ENCODE measurements at places on chromosomes 1 and 21.

DNA sequence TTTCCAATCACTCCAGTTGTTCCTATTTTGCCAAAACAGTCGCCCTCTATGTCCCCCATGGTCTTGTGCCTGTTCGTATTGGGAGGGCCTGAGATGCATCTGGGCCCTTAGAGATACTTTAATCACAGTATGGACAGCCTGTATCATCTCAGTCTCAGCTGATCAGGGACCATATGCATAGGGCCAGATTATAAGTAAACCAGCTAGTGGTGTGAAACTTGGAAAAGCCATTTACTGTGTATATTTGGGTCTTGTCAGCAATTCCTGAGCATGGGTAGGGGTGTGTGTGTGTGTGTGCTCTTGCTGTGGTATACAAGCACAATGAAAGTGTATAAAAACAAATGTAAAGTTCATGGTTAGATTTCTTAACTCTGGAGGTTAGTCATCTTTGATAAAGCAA, 22.8 kb downstream of the SH3BGR start:
- no peak for DNase-seq

DNA sequence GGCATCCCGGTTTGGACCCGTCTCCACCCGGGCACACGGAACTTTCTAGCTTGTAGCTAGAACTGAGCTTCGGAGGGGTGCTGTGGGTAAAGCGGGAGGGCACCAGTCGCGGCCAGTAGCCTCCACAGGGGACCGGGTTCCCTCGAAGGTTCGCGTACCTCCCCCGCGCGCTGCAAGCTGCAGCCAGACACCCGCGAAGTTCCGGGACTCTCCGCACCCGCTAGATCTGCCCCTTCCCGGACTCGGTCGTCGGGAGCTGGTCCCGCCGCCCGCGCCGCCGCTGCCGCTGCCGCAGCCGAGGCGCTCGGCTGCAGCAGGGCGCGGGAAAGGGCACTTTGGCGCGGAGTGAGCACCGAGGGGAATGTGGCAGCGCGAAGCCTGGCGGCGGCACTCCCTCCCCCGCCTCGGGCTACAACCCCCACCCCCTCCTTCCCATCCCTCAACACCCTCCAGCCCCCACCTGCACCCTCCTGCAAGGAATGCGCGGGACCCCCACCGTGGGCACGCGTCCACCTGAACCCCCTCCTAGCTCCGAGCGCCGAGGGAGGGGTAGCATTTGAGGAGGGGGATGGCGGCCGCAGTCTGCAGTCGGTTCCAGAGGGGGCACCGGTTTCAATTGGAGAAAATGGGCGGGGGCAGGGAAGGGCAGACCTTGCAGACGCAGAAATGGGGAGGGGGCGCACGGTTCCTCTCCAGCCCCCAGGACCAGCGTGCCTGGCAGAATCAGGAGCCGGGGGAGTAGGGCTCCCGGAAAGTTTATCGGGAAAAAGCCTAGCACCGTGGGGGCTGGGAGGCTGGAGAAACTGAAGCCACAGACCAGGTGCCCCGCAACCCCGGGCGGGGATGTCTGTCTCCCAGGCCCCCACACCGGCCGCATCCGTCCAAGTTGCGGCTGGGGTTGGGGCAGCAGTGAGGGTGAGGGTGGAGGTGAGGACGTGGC, 968 bp downstream of the CSMD2 start:
- DNase-seq, result no peak

DNA sequence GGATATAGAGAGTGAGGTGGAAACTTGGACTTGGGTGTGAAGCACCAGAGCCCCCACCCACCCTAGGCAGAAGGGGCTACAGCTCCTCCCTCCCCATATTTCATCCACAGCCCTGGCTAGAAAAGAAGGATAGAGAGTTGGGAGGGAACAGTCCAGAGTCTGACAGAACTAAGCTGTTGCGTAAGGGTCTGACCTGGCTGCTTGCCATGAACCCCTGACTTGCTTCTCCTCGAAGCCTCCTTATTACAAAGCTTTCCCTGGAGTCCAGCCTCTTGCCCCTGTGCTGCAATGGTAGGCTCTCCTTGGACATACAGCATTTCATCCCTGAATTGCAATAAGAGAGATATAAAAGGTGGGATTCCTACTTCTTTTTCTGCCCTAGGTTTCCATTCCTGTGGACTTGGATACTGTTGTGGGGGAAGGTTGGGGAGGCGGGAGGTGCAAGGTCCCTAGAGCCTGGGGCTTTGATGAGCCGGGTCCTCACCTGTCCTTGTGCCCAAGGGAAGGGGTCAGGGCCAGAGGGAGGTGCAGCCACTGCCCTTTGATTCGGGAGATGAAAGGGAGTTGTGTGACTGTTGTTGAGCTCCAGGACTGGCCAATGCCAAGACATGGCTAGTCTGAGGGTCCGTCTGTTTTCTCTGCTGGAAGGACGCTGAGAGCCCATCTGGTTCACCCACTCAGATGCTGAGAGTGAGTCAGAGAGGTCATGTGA, 2.7 kb downstream of the RHBG start:
- DNase-seq, result no peak

GRCh38 chr1:5502311-5503194, 489.7 kb downstream of the NPHP4 start:
- no peak for DNase-seq

DNA sequence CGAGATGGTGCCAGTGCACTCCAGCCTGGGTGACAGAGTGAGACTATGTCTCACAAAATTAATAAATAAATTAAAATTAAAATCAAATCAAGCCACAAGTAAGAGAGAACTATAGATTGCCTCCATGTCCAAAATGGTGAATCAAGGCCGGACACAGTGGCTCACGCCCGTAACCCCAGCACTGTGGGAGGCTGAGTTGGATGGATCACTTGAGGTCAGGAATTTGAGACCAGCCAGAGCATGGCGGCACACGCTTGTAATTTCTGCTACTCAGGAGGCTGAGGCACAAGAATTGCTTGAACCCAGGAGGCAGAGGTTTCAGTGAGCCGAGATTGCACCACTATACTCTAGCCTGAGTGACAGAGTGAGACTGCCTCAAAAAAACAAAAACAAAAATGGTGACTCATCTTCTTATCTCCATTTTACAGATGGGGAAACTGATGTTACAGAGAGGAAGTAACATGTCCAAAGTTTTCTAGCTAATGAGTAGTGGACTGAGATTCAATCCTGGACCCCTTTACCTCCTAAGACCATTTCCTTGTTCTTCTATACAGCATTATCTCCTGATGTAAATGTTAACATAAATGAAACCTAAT, 99.0 kb upstream of the HNRNPU start:
- DNase-seq, result no peak

DNA sequence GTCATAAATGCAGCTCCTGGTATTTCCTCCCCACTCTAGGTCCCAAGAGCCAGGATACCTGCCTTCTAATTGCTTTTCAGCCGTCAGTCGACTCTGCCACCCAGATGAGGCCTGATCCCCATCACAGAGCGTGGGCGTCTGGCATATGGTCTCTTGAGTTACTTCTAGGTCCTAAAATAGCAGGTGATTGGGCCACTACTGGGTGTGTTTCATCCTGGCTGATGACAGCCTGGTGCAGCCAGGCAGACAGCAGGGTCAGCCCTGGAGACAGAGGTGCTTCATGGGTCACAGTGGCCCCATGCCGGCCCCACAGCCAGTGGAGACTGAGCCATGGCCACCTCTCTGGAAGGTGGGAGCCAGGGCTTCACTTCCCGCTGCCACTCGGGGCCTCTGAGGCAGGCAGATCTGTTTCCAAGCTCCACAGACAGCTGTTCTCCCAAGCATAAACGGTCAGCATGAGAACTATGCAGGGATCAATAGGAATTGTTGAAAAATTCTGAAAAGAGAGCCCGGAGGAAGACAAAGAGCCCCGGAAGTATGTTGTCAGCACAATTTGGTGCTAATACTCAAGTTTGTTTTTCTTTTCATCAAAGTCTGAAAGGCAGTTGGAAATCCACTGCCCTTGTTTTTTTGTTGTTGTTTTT, 83.0 kb downstream of the MAN1C1 start:
- no peak for DNase-seq

DNA sequence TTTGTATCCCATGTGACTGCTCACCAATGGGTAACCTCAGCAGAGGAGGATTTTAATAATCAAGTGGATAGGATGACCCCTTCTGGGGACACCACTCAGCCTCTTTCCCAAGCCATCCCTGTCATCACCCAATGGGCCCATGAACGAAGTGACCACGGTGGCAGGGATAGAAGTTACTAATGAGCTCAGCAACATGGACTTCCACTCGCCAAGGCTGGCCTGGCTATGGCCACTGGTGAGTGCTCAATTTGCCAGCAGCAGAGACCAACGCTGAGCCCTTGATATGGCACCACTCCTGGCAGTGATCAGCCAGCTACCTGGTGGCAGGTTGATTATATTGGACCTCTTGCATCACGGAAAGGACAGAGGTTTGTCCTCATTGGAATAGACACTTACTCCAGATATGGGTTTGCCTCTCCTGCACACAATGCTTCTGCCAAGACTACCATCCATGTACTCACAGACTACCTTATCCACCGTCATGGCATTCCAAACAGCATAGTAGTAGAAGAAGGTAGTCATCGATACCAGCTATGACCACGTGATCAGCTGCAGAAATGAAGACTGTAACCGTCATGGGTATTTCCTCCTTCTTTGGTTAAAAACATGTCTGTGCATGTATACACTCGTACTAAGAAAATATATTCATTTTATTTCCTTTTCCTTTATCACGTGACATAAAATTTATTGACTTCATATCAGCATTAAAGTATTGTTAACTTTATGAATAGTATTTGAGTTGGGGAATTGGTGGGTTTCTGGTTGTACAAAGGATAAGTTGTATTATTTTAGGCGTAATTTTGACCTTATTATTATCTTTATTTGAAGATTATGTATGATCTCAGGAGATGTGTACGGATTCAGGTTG, 562.6 kb downstream of the PTPRU start:
- no peak for DNase-seq

DNA sequence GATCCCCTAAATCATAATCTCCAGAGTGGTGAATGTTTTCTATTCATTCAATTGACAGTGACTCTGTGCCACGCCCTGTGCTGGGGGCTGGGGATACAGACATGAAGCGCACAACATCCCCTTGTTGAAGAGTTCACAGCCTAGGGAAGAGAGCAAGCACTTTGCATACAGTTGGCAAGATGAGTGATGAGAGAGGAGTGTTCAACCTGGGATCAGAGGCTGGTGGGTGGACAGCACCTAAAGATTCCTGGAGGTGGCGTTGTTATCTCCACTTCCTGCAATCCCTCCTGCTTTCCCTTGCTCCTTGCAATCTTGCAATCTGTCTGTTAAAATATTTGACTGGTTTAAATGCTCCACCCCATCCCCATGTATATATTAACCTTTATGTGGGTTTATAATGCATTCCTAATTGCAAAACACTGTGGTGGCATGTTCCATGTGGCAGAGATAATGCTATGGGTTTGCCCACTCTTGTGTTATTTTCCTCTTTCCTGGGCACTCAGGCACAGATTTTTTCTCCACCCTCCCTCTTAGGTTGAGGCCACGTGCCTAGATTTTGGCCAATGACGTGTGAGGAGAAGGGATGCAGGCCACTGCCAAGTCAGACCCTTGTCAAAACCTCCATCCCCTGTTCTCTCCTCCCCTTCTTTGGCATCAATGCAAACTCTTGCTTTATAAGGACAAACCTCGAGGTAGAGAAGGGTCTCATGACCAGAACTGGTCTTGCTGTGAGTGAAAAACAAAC, 36.2 kb upstream of the GADD45A start:
- DNase-seq, result no peak

GRCh38 chr1:155206891-155207805, 549 bp downstream of the THBS3 start:
- peak; percentile 84 for DNase-seq

DNA sequence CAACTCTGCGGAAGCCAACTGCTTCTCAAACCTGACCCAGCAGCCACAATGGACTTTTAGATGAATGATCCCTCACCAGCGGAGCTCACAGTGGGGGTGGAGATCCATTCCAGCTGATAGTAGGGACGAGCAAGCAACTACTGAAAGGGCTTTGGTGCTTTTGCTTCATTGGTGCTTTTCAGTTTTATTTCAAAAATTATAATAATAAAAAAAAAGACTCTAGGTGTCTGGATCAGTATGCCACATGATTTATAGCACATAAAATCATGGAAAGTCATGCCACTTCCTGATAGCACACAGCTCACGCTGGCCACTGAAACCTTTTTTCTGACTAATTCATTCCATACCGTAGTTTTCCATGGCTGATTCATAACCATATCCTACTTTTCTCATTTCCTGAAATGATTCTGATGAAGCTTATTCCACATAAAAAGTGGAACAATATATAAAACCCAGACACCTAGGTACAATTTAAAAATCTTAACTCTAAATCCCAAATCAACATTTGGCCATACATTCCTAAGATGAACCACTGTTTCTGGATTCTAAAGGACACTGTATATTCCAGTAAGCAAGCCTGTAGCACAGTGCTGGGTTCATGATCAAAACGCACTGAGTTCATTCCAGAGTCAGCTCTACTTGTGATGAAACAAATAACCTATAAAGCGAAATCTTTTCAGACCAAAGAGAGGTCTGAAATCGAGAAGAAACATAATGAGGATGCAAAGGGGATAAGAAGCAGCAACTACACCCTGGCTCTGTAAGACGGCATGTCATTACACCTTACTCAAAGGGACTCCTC, 41.3 kb upstream of the KCNE1 start:
- DNase-seq, result no peak

DNA sequence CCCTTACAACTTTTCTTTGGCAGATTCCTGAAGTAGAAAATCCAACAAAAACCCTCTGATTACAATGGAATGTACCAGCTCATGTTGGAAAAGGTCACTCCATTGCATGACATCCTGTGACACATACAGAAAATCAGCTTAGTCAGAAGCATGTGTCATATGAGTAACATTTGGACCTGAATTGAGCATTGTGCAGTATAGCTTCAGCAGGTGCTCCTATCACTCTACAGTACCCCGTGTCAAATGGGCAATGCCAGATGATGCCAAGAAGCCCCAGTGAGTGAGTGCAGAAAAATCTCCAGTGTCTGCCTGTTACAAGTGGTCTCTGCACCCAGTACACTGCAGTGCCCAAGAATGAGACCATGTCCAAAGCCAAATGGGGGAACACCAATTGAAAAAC, 129.7 kb upstream of the RUNX1 start:
- no peak for DNase-seq

DNA sequence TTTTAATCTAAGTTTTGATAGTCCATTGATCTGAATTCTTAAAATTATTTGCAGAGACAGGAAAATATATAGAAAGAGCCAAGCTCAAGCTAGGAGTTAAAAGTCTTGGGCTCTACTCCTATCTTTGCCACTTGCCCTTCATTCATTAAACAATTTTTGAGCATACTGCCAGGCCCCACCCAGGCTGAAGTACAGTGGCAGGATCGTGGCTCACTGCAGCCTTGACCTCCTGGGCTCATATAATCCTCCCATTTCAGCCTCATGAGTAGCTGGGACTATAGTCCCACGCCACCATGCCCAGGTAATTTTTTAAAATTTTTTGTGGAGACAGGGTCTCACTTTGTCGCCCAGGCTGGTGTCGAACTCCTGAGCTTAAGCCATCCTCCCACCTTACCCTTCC, 8.2 kb downstream of the TRMT13 start:
- DNase-seq, result no peak

- no peak for DNase-seq
These were observed 174.2 kb downstream of the RUNX1 start for GRCh38 chr21:34874684-34875513.

DNA sequence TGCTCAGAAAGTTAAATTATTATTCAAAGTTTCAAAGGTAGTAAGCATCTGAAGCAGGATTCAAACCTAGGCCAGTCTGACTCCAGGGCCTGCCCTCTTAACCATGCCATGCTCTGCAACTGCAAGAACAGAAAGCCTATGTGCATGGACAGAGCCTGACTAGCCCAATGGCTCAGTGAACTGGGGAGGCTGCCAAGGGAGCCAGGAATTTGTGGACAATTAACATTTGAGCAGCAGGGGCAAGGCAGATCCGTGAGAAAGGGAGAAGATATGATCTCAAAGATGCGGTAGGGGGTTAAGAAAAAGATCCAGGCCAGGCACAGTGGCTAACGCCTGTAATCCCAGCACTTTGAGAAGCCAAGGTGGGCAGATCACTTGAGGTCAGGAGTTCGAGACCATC, 6.5 kb upstream of the ATP1A4 start:
- no peak for DNase-seq
